Fibroblast of skin of abdomen (primary cell): ENCODE measurements at places on chromosomes 16 and 17.

- no peak for DNase-seq
Measured at GRCh38 chr16:84635702-84636101, 12.6 kb upstream of the KLHL36 start.

- no peak for DNase-seq
Measured at GRCh38 chr17:75288770-75289114, 491 bp downstream of the SLC25A19 start.

DNA sequence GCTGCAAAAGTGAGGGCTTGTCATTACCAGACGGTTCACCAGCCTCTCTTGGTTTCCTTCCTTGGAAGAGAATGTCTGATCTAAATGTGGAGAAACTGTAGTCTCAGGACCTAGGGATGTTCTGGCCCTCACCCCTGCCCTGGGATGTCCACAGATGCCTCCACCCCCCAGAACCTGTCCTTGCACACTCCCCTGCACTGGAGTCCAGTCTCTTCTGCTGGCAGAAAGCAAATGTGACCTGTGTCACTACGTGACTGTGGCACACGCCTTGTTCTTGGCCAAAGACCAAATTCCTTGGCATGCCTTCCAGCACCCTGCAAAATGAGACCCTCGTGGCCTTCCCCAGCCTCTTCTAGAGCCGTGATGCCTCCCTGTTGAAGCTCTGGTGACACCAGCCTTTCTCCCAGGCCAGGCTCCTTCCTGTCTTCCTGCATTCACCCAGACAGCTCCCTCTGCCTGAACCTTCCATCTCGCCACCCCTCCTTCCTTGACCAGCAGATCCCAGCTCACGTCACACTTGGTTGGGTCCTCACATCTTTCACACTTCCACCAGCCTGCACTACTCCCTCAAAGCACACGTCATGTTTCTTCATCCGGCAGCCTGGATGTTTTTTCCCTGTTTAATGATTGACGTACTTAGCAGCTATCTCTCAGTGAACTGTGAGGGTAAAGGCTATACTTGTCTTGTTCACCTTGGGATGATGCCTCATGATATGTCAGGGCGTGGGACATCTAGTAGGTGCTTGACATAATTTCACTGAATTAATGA, 4.3 kb downstream of the ZNF768 start:
- DNase-seq, result no peak

GRCh38 chr16:11283820-11284248, 2.7 kb upstream of the PRM1 start:
- DNase-seq, result no peak

GRCh38 chr17:37769050-37769449, 24.2 kb upstream of the HNF1B start:
- no peak for DNase-seq

DNA sequence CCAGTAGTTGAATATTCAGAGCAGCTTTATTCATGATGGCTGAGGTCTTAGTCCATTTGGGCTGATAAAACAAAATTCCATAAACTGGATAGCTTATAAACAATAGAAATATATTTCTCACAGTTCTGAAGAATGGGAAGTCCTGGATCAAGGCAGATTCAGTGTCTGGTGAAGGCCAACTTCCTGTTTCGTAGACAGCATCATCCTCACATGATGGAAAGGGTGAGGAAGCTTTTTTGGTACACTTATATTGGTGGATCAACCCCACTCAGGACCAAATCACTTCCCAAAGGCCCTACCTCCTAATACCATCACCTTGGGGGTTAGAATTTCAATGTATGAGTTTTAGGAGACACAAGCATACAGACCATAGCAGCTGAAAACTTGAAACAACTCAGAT, 224.2 kb downstream of the CYB561 start:
- DNase-seq, result no peak
